HT-29 (cell line): ENCODE measurements at places on chromosomes 11 and 22.

GRCh38 chr11:117564321-117564720 lies 232.7 kb downstream of the DSCAML1 start:
- DNase-seq, result no peak

DNA sequence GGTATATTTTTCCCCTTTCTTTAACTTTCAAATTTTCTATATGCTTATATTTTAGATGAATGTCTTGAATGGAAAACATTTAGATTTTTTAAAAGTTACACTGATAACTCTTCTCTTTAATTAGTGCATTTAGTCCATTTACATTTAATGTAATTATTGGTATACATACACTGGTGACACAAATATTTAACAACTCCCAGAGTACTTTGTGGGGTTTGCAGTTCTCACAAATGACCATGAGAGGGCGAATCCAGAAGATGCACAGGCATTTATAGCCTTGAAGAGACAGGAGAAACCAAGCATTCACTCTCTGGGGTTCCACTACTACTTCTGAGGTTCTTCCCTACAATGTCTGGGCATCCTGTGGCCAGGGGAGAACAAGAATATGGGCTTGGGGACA lies 125.1 kb downstream of the TIMP3 start:
- peak; percentile 39 for DNase-seq

DNA sequence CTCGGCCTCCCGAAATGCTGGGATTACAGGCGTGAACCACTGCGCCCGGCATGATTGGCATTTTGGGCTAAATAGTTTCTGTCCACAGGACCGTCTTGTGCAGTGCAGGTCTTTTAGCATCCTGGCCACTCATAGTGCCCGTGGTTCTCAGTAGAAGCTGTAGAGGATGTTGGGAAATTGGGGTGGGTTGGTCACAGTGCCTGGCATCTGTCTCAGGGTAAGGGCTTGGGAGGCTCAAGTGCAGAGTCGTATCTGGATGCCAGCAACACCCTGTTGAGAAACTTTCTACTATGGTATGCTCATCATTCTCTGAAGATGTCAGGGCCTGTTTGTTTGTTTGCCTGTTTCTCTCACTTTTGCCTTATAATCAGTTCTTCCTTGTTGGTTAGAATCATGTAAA lies 21.9 kb downstream of the UBE2L3 start:
- DNase-seq, result no peak

DNA sequence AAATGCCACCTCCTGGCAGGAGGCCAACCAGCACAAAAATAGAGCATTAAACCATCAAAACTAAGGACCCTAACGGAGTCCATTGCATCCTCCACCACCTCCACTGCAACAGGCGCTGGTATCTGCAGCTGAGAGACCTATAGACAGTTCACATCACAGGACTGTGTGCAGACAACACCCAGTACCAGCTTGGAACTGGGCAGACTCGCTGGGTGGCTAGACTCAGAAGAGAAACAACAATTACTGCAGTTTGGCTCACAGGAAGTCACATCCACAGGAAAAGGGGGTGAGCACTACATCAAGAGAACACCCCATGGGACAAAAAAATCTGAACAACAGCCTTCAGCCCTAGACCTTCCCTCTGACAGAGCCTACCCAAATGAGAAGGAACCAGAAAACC lies 11.6 kb upstream of the TMEM45B start:
- DNase-seq, result no peak

DNA sequence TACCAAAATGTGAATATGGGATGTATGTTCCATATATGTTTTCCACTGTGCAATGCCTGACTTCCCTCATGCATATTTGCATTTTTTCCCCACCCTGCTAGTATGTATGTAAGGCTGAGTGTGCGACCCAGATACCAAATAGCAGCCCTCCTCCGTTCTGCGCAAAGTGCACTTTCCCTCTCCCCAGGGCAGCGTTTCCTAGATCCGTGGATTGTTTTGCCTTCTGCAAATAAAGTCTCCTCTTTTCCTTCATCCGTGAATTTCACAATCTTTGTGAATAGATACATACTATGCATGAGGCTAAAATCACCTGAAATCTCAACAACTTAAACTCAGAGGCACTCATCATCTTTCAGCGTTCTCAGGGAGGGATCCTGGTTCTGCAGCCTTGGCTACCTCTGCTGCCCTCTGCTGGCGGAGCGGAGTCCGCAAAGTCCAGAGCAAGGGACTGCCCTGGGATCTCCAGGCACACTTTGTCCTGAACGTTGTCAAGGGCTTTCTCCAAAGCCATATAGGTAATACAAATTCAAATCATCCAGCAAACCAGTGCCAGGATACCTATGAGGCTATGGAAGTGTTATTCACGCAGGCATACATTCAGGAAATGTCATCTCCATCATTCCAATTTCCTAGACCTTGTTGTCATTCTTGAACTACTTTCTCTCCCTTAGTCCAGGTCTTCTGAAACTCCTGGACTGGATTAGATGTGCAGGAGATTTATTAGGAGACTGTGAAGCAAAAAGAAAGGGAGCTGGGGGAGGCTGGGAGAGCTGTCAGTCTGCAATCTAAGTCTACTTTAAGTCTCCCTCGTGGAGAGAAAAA lies 53.1 kb downstream of the CNTF start:
- peak; percentile 86 for DNase-seq

- DNase-seq, result no peak
Observed at GRCh38 chr11:118152552-118153471, at the start of gene SCN4B. Gene SCN4B, minus strand, starts transcription at chr11:118152823. Its CDS starts 150 bp downstream, at chr11:118152673.

GRCh38 chr11:64118876-64119665 lies 46.8 kb downstream of the MACROD1 start:
- no peak for DNase-seq

GRCh38 chr11:131696690-131697089 lies 326.3 kb downstream of the NTM start:
- no peak for DNase-seq

- DNase-seq, result peak; percentile 77
Observed at GRCh38 chr11:101880222-101880621, 34.6 kb upstream of the CEP126 start.

- no peak for DNase-seq
Observed at GRCh38 chr11:134517115-134517514, 105.1 kb upstream of the B3GAT1 start.

- DNase-seq, result no peak
Observed at GRCh38 chr11:18566406-18566805, 22.1 kb downstream of the UEVLD start.

DNA sequence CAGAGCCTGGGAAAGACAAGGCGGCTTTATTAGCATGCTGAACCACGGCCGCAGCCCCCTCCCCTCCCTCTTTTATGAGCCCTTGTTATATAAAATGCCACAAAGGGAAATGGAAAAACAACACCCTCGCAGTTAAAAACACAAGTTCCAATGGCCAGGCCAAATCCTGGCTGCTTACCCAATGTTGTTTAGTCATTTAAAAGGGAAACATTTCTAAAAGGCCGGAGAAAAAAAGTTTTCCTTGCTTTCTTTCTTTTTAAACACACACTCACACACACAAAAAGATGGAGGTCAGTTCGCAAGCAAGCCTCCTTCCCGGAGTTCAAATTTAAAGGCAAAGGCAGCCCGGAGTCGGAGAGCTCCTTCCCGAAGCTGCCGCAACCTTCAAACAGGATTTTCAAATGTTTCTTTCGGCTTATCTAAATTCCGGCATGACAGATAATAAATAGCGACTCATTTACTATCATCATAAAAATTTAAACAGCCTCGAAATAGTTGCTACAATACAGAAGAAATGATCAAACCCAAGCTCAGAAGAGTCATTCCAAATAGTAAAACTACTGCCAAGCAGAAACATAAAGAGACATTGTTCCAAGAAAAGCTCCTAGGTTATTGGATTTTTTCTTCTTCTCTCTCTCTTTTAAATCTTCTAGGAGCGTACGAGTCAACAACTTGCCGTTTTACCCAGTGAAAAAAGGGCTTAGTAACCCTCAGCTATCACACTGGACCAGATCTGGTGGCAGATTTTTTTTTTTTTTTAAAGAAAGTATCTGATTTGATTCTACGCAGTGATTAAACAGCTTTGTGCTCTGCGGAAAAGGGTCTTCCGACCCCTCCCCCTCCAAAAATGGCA lies 3.5 kb downstream of the PHF21B start:
- DNase-seq, result no peak

DNA sequence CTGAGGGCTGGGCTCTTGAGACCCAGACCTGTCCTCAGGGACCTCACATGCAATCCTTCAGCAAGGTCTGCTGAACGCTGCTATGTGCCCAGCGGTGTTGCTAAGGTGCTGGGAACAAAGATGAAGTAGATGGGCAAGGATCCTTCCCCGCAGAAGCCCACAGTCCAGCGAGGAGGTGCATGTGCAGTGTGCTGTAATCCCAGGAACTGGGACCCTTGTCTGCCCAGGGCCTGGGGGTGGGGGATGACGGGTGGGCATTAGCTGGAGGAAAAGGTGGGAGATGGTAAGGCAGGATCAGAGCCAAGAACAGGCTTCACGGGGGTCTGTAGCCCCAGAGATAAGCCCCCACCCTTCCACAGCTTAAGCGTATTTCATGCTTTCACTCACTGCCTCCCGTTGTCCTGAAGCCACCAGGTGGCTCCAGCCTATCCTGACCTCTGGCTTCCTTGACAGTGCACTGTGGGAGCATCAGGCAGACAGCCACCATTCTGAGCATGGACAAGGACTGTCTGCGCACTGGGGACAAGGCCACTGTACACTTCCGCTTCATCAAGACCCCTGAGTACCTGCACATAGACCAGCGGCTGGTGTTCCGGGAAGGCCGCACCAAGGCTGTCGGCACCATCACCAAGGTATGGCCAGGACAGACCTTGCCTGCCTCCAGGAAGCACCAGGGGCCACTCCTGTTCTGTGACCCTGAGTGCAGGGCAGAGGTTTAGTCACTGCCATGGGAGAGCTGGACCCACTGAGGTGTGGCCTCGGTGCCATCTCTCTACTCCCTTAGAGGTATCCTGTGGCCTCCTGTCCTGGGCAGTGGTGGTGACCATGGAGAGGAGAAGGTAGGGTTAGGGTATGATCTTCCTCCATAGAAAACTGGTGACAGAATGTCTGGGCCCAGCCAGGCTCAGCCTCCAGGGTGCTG lies 22.0 kb downstream of the GTPBP1 start:
- no peak for DNase-seq

- DNase-seq, result no peak
Observed at GRCh38 chr22:48340727-48341709, 1486.7 kb downstream of the BRD1 start.

DNA sequence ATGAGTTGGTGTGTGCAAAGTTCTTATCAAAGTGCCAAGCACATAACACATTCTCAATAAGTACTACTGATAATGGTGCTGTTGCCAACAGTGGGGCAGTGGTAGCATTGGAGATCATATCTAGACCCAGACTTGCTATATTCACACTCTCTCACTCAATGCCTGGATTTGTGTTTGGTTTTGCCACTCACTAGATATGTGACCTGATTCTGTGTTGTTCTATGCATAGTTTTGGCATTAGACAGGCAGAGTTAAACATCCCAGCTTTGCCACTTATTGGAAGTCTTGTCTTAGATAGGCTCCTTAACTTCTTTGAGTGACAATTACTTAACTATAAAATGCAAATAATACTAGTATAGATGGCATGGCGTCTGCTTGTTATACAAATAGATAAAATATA lies 642.6 kb upstream of the CCDC179 start:
- DNase-seq, result no peak

DNA sequence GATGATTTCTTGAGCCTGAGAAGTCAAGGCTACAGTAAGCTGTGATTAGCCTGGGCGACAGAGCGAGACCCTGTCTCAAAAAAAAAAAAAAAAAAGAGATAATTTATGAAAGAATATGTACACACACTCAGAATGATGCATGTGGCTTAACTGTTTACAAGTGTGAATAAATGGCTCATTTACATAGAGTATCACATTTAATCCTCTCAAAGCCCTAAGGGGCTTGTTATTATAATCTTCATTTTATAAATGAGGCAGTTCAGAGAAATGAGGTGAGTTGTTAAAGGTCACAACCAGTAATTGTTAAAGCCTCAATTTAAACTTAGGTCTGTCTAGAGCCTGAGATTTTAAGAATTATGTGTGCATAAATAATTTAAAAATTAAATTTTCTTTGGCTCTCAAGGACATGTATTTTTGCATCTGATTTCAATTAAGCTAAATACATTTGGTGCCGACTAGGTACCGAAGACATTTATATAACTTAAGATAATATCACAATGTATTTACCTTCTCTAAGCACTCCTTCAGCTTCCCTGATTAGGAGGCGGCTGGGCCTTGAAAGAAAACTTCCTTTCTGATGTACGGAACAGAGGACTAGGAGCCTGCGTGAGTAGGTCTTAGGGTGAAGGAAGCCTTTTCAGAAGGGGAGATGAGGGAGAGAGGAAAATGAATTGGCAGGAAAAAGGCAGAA lies 28.5 kb upstream of the DDX6 start:
- no peak for DNase-seq

GRCh38 chr11:68009391-68010089 lies 587 bp upstream of the ALDH3B1 start:
- DNase-seq, result peak; percentile 69

DNA sequence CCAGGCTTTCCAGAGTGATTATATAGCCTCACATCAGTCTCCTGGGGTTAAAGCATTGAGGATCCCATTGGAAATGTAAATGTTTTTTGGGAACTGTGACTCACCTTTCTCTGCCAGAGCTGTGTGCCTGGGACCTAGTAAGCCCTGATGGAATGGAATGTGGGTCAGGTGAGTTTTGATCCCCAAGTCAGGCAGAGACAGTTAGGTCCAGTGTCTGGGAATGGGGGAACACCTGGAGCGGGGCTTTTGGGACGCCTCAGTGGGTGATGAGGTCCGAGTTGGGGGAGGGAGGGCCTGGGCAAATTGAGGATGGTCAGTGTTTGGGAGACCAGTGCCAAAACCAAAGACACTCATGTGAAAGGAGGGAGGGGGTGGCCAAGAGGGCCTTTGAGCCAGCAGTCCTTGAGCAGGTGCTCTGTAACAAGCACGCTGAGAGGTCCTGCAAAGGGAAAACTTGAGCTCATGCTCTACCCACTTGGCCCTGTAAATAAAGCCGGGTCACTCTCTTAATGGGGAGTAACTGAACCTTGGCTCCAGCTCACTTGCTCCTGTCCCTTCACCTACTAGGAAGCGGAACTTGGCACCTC lies 104.7 kb downstream of the NAV2 start:
- DNase-seq, result no peak

GRCh38 chr11:128774593-128774992 lies 80.7 kb downstream of the FLI1 start:
- no peak for DNase-seq
